ENCODE measurements at places on chromosomes 12 and 14.

DNA sequence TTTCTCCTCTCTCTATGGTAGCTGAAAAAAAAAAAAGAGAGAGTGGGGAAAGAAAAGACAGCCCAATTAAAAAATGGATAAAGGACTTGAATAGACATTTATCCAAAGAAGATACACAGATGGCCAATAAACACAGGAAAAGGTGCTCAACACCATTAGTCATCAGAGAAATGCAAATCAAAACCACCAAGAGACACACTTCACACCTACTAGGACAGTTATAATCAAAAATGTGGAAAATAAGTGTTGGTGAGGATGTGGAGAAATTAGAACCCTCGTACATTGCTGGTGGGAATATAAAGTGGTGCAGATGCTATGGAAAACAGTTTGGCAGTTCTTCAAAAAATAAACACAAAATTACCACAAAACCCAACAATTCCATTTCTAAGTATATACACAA lies 172.4 kb upstream of the GRIN2B start:
- DNase-seq, result no peak

DNA sequence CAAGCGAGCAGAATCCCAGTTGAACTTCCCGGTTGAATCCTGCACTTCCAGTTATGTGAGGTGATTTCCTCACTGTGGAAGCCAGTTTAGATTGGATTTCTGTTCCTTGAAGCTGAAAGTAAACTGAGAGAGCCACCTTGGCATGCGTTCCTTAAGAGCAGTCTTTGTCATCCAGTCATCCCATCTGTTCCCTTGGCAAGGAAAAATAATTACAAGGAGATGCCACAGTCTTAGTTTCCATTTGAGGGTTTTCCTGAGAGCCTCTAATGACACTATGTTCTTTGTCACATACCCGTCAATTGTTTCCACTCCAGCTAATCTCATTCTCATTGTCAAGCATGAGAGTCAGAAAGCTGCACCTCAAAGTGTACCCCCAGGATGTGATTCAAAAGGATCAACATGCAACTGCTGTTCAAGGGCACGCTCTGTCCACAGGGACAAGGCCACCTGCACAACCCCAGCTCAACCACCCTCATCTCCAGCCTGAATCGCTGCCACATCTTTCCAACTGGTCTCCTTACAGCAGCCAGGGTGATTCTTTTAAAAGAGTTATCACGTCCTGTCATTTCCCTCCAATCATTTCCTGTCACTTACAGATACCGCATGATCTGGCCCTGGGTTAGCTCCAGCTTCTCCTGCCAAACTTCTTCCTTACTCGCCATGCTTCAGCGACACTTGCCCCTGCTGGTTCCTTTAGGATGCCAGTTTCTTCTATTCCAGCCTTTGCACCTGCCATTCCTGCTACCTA lies 18.0 kb upstream of the TCP11L2 start:
- no peak for DNase-seq

GRCh38 chr12:52601671-52602070 lies 408 bp upstream of the KRT72 start:
- no peak for DNase-seq

- no peak for DNase-seq
Observed at GRCh38 chr14:79464468-79464867, 746.8 kb downstream of the DIO2 start.

DNA sequence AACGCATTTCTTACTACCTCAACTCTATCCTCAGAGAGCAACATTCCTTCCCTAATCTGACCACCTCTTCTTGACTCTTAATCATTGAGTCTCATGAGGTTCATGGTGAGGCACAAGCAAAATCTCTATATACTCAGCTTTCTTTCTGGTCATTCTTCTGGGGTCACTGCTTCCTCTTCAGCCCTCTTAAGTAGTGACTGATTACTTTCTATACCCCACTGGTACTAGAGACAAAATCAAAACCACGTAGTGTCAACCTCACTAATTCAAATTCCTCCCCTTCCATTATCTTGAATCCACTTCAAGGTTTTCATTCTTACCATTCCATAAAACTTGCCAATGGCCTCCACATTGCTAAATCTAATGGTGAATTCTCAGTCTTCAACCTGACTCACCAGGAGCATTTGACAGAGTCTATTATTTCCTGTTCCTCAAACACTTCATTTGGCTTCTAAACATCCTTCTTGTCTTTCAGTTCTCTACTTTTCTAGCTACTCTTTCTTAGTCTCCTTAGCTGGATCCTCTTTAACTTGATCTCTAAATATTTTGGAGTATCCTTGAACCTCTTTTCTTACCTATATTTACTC lies 6.8 kb downstream of the WDHD1 start:
- no peak for DNase-seq

DNA sequence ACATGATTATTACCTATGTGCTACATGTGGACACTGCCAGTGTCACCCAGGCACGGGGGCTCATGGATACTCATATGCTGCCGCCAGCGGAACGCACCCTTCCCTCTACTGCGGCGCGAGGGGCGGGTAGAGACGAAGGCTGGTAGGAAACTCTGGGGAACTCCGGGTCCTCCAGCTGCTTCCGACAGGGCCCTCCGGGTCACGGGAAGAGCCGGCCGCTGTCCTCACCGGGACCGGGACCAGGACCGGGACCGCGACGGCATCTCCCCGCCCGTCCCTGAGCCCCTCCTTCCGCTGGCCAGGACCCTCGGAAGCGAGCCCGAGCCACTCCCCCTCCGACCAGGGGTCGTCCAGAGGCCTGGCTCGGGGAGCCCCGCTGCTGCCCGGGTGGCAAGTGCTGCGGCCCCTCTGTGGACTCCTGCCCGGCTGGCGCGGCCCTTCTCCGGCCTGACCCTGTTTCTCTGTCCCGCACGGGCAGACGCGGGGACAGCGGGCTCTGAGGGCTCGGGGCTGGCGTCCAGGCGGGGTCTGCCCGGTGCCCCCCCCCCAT lies 209.6 kb downstream of the ADGRD1 start:
- peak; percentile 12 for DNase-seq

DNA sequence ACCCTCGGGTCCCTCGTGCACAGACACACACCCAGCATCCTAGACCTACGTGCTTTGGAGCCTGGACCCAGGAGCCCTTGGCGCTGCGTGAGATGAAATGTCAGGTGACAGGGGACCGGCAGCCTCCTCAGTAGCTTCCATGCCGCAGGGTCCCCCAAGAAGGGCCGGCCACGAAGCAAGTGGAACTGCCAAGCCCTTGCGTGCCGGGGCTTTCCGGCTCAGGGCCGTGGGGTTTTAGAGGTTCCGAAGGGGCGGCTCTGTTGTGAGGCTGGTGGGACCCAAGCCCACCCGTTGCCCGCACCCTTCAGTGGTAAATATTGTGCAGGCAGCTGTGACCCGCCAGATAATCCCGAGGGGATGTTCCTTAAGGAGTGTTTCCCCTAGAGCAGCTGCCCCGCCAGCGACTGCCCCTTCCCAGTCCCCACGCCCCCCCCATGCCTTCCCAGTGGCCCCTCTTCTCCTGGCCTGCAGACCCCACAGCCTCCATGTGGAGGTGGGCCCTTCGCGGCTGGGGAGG lies 133.7 kb downstream of the ADGRD1 start:
- peak; percentile 6 for DNase-seq

DNA sequence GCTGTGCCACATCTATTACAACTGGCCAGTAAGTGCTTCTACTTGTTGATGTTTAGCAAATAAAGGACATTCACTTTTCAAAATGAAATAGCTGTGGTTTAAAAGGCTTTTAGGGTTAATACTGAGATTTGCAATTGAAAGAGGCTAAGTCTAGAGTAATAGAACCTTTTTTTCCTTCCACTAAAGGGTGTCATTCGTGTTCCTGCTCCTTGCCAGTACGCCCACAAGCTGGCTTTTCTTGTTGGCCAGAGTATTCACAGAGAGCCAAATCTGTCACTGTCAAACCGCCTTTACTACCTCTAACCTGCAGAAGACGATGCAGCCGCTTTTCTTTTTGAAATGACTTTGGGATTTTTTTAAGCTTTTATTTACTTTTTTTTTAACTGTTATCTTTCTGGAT lies 33.6 kb downstream of the PIWIL1 start:
- no peak for DNase-seq

- DNase-seq, result no peak
Observed at GRCh38 chr12:125159702-125160101, 94.5 kb downstream of the AACS start.

GRCh38 chr12:52806821-52807543 lies 6.9 kb downstream of the KRT4 start:
- no peak for DNase-seq

GRCh38 chr14:103221781-103222358 lies 98.6 kb downstream of the TNFAIP2 start:
- DNase-seq, result no peak

DNA sequence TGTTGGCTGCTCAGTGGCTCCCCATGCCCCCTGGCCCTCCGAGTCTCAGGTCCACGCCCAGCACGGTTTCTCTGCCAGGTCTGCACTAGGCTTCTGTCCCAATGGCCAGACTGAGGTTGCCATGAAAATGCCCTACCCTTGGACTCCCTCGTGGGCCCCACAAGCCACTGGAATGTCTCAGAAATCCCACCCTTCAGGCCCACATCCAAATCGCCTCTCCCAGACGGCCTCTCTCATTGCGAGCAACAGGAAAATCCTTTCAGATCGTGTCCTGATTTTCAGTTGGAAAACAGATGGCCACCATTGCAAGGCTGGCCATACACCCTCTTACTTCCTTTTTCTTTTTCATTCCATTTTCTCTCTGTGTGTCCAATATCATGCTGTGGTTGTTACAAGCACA lies 77.3 kb downstream of the IRF2BPL start:
- no peak for DNase-seq

GRCh38 chr14:56044196-56044595 lies 74.0 kb upstream of the PELI2 start:
- no peak for DNase-seq

GRCh38 chr14:104066279-104066678 lies 19.2 kb upstream of the ASPG start:
- no peak for DNase-seq

DNA sequence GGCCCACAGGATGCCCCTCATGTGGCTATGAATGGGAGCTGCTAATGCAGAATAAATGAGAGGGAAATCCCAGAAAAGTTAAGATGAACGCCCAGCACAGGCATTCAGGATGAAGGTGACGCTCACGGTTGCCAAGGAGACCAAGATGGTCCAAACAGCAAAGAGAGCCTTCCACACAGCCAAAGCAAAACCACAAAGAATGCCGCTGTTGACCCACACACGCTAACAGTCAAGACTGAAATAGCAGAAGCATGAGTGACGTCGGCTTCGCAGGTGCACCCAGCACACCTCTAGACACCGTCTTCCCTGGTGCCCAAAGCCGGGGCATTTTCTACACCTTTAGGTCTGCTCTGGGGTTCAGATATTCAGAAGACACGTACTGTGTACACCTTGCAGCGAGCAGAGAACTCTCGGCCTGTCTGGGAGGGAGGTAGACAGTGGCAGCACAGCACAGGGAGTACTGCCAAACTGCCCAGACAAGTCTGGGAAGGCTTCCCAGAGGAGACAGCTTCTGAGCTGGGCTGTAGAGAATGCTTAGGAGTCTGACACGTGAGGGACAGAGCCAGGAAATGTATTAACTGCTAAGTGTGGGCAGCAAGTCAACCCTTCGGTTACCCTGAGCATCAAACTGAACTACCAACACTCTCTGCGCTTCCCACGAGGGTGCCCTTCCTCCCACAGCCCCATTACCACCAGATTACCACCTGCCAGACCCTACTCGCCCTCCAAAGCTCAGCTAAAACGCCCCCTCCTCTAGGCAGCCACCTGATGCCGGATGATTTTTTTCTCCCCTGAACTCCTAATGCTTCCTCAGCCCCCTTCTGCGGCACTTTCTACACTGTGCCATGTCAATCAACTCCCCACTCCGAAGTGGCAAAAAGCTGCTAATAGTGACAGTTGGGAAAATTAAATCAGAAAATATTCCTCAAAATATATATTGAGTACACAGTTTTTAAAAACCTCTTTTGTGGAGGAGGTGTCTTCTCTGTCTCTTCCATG lies 50.1 kb downstream of the CCDC88C start:
- no peak for DNase-seq

DNA sequence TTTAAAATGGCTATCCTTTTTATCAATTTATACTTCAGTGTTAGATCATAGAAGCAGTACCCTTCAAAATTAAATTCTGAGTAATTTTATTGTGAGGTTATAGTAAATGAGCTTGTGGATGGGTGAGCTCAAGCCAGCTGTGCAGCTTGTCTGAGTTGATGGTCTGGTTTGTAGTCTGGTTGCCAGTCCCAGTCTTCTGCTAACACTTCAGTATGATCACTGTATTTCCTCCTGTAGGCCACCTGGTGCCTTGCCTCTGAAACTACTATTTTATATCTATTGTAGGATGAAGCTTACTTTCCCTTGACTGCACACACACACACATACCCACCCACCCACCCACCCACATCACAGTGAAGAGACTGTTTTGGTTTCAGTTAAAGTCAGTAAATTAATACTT lies 496.4 kb downstream of the PCNX1 start:
- no peak for DNase-seq

DNA sequence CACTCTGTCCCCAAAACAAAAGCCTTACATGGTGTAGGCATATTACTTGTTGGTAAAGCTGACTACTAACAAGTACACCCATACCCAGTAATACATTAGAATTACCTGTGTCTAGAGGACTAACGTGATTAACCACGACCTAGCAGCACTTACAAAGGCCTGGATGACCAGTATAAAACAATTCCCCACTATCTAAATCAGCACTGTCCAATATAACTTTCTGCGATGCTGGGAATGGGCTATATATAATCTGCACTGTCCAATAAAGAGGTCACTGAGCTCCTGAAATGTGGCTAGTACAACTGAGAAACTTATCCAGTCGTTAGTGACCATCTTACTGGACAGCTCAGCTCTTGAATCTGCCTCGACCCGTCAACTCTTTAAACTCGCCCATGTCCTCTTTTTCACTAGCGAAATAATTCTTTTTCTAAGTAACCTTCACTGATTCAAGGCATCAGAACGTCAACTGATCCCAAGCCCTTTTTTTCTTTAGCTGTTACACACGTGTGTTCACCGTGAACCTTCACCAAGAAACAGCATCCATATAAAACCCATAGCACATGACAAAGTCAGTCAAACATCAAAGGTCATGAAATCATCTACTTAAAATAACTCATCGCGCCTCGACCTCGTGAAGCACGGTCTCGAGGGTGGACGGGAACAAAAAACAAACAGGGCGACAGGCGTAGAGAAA lies 905 bp upstream of the CIPC start:
- no peak for DNase-seq

All from head of caudate nucleus (tissue), 42 donors.